ENCODE measurements at places on chromosomes 5 and 9.

DNA sequence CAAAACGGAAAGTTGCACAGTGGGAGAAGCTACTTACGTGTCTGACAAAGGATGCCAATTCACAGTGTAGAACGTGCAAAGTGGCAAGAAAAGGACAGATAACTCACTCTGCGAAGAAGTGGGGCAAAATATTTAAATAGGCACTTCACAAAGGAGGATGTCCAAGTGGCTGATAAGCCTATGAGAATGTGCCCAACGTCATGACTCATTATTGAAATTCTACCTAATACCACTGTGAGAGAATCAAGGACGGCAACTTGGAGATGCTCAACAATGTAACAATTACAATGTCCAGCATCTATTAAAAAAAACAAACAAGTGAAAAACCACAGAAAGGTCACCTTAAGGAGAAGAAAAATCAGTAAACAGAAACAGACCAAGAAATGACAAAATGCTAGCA is 59.0 kb downstream of the NACC2 start:
- no peak for DNase-seq

DNA sequence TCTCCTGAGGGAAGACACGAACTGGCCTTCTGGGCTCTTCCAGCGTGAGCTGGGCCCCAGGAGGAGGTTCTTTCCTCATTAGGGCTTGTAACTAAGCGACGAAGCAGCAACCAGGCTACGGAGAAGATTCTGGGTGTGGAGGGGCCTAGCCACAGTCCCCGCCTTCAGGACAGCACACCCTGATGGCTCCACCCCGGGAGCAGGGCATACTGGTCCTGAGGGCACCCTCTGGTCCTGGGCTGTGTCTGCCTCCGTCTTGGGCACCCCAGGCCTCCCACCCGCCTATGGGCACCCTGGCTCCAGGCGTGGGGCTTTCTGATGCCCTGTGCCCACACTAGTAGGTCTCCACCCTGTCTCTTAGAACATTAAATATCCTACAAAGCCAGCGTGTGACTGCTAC is 136.4 kb downstream of the OLFM1 start:
- DNase-seq: no peak

DNA sequence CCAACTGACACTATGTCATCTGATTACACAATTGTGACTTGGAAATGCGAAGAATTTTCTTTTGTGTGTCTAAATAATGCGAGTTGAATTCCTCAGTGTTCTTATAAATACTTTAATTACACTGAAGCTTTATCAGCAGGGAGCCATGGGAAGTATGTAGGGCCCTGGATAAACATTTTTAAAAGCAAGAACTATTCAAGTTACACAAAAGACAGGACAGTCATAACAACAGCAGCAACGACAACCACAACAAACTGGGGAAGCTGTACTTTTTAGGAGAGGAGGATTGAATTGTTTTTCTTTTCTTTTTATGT is 250.3 kb upstream of the ZNF608 start:
- DNase-seq: no peak

DNA sequence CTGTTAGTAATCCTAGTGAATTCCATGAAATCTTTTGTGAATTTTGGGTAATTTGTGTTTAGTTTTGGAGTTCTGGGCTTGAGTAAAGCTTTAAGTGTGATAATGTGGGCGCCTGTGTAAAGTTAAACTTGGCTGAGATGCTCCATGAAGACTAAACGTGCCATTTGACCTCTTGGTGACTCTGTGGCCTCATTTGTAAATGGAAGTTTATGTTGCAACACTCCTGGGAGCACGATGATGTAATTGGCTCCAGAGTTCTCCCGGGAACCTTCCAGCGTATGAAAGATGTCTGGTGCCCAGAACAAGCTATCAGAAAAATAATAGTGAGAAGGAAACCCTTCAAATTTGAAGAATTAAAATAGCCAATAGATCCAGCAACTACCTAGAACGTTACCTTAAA is 981.2 kb downstream of the TLE4 start:
- no peak for DNase-seq

- no peak for DNase-seq
Observed at GRCh38 chr9:76654051-76654461, 110.2 kb upstream of the PCA3 start.

DNA sequence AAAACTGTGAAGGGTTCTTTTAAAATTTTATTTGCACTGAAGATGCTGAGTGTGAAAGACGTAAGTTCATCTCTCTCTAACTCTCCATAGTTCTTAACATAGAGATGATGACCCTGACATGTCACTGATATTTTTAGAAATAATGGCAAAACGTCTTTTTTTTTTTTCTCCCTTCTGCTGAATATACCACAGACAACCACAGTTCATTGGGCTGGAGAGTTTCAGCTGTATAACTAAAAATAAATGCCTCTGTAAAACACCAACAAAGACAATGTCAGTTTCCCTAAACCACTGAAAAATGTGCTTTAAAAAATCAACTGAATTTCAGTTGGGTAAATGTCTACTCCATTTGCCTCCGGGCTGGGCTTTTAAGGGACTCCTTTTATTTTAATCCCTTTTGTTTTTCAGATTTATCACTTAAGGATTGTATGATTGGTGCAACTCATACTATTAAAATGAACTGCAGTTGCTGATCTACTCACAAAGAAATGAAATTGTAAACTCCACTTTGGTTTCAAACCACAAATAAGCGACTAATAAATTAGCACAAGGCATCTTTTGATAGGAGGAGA is 830.9 kb upstream of the WWC1 start:
- no peak for DNase-seq

GRCh38 chr5:67028371-67028770 is 168.2 kb downstream of the CD180 start:
- DNase-seq: no peak

DNA sequence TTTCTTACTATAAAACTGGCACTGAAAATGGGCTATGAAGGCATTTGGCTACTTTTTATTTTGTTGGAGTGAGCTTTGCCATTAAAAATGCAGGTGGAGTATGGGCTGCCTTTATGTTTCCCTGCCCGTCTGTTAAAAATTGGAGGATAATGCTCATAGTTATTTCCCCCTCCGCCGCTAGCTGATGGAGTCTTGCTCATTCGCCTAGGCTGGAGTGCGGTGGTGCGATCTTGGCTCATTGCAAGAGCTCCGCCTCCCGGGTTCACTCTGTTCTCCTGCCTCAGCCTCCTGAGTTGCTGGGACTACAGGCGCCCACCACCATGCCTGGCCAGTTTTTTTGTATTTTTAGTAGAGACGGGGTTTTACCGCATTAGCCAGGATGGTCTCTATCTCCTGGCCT is 8.6 kb downstream of the G3BP1 start:
- DNase-seq: no peak

GRCh38 chr5:177985430-177986040 is 10.5 kb downstream of the PROP1 start:
- DNase-seq: no peak

- no peak for DNase-seq
Observed at GRCh38 chr5:168940712-168941111, 360.2 kb downstream of the SLIT3 start.

DNA sequence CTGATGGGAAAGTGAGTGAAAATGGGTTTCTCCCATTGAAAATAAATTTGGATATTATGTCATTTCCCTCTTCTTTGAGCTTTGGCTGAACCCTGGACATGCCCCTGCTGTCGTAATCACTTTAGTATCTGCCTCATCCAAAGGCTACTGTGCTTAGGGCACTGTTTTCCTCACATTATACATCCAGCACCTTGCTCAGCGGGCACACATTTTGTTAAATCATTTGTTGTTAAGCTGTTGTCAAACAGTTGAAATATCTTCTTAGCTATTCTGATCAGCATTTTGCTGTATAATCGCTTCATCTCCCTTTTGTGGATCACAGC is 352.7 kb upstream of the CD180 start:
- DNase-seq: no peak

GRCh38 chr5:124935065-124935464 is 188.6 kb upstream of the ZNF608 start:
- DNase-seq: no peak

DNA sequence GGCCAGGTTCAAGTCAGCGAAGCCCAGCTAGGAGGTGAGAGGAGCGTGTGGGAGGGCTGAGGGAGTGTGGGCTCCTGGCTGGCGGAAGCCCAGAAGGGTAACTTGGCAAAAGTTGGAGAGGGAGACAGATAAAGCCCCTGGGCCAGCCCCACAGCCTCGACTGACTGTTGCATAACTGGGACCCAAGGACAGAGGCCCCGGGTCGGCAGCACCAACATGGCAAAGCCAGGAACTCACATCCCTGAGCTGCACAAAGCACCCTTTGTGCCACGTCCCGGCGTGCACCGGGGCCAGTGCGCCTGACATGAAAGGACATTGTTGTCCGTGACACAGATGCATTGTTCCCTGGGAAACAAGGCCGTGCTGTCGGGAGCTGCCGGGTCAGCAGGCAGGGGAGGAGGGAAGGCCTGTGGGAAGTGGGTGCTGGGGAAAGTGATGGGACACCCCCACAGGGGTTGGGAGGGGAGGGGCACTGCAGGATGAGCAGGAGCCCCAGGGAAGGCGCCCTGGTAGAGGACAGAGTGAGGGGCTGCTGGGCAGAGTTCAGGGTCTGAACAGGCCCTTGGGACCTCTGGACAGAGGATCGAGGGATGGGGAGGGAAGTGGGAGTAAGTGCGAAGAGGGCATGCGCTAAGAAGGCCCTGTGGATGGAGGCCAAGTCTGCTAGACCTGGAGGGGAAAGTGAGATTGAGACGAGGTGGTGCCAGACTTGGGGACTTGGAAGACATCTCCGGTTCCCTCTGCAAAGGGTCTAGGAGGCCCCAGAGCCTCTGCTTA is 13.0 kb upstream of the DPM2 start:
- DNase-seq: no peak

GRCh38 chr5:158875272-158875679 is 224.4 kb downstream of the EBF1 start:
- DNase-seq: no peak

- DNase-seq: no peak
Observed at GRCh38 chr9:97802276-97802675, 50.8 kb upstream of the FOXE1 start.

DNA sequence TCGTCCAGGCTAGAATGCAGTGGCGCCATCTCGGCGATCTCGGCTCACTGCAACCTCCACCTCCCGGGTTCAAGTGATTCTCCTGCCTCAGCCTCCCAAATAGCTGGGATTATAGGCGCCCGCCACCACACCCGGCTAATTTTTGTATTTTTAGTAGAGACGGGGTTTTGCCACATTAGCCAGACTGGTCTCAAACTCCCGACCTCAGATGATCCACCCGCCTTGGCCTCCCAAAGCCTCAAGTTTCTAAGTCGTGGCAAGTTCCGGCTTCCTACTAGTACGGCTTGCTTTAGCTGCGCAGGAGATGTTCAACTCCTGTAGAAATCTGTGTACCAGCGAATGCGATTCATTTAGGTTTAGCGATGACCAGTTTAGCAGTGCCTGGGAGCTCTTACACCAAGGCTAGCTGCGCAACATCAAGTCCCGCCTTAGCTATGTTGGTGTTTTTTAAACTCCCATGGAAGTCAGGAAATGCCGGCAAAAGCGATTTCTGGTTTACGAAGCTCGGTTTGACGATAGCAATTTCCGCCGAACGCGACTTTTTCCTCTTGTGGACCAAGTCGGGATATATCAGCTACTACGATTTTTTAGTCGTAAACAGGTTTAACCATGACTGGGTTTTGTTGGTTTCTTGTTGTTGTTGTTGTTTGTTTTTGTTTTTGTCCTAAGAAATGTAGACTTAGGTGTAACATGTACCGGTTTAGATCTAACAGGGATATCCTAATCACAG is 46.4 kb downstream of the ANXA2R start:
- no peak for DNase-seq

- DNase-seq: no peak
Observed at GRCh38 chr9:16060436-16061129, 507.7 kb downstream of the CCDC171 start.

DNA sequence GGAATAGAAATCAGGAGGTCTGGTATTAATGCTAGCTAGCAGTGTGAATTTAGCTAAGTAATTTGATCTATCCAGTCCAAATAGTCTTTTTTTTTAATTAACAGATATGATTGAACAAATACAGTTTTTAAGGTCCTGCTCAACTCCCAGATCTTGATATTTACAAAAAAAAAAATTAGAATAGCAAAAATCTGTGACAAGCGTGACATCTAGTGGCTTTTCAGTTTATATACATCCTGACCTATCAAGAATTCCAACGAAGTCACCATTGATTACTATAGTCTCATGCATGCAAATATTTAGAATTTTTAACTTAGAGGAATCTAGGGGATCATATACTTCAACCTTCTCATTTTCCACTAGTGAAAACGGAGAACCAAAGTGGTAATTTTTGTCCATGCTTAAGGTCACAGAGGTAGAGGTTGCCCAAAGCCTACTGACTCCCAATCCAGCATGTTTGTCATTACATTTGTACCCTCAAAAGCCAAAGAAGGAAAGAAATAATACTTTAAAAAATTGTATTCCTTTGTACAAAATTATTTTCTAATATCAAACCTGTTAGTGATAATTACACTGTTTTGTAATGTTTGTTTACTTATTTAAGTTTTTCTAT is 17.6 kb upstream of the TARS1 start:
- DNase-seq: no peak

DNA sequence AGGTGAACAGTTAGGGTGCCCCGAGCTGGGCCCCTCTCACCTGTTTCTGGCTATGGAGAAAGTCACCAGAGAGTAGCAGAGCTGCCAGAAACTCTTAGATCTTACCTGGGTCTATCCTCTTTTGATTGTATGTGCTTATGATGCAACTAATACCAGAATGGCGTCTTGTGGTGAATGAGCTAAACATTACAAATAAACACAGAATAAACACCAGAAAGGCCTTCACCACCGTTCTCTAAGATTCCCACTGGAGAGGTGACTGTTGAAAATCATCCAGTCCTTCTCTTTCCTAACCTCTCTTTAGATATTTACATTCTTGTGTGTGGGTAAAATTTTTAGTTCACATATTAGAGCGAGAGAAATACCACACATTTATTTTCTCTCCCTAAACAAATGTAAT is 241.7 kb upstream of the GAS1 start:
- no peak for DNase-seq

- DNase-seq: no peak
Observed at GRCh38 chr5:128528126-128528525, 9.9 kb downstream of the FBN2 start.

DNA sequence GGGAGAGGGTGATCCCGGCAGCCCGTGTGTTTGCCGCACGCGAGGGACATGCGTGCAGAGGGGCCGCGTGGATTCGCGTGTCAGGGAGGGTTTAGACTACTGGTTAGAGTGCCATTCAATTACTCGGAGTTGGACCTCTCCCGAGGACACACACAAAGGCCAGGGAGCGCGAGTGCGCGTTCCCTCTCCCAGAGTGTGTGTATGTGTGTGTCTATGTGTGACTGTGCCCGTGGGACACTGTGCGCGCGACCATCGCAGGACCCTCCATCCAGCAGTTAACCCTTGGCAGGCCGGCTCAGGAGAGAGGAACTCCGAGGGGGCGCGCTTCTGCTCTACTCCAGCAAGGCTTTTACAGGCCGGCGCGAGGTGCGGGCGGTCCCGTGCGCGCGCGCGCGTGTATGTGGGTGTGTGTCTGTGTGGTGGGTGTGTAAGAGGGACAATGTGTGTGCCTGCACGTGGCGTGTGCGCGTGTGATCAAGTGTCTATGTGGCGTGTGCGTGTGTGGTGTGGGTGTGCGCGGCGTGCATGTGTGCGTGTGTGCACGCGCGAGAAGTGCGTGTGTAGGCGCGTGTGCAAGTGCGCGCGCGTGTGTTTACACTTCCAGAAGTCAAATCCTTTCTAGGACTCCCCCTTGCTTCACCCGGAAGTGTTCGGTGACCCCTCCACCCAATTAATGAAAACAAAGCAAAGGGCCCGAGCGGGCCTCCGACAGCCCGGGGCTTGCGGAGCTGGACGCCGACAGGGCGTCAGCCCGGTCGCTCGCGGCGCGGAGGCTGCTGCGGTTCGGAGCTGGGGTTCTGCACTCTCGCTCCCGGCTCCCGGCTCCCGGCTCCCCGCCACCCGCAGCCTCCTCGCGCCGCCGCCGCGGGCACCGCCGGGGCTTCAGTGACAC is 75.3 kb upstream of the TBCA start:
- no peak for DNase-seq
